ENCODE measurements at places on chromosomes 12 and 14.

DNA sequence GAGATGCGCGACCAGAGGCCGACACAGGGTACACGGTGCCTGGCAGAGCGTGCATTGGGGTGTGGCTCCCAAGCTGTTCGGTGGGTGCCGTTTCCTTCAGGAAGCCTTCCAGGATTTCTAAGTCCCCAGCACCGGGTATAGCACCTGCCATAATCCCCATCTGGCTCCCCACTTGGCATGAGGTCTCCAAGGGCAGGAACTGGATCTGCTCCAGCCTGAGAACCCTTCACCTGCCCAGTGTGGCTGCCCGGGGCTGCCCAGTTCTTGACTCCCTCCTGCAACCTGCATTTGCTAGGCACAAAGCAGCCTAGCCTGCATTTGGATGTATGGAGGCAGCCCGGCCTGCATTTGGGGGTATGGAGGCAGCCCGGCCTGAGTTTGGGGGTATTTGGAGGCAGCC, 69.7 kb downstream of the RFLNA start:
- no peak for DNase-seq

- no peak for DNase-seq
These were observed 79.0 kb downstream of the DCAF5 start for GRCh38 chr14:69073915-69074314.

- DNase-seq, result no peak
These were observed 349.7 kb downstream of the ATP23 start for GRCh38 chr12:58291106-58291505.

GRCh38 chr12:111244673-111245072, 124.2 kb downstream of the PHETA1 start:
- no peak for DNase-seq

DNA sequence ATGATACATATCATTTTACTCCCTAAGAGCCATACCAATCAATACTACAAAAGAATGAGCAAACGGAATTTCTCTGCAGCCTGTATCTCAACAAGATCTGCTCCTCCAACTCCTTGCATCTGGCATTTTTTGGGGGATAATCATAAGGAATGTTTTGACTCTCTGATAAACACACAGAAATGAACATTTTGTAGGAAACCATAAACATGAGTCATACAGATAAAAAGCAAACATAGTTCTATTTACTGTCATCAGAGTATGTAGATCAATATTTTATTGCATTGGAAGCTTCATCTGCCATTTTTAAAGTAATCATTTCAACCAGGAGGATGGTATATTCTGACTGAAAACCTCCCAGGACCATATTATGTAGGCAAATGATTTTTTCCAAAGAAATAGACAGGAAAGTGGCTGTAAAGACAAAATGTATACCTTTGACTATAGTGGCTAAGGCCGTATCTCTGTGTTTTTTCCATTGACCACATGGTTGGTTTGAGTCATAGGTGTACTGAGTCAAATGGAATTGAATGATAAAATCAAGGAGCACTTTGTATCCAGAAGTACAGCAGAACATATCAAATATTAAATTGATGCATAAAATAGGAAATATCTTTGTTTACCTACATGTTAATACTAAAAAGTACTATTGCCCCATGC, 32.4 kb upstream of the CD69 start:
- no peak for DNase-seq

- no peak for DNase-seq
These were observed 9.2 kb upstream of the SIVA1 start for GRCh38 chr14:104743461-104744380.

DNA sequence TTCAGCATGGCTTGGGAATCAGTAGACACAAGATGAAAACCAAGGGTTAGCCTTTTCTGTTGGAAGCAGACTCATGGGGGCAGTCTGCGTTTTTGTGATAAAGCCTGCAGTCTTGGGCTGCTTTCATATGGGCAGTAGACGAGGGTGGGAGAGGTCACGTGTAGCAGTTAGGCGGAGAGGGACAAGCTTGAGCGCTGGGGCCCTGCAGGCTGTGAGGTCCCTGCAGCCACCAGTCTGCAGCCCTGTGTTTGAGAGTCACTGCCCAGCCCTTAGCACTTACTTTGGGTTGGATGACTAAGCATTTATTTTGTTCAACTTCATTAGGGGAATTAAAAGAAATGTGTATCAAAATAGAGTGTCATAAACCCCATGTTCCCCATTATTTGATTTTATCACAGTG, 37.2 kb downstream of the EP400 start:
- no peak for DNase-seq

- no peak for DNase-seq
These were observed 87.8 kb upstream of the ATXN7L3B start for GRCh38 chr12:74449872-74450271.

DNA sequence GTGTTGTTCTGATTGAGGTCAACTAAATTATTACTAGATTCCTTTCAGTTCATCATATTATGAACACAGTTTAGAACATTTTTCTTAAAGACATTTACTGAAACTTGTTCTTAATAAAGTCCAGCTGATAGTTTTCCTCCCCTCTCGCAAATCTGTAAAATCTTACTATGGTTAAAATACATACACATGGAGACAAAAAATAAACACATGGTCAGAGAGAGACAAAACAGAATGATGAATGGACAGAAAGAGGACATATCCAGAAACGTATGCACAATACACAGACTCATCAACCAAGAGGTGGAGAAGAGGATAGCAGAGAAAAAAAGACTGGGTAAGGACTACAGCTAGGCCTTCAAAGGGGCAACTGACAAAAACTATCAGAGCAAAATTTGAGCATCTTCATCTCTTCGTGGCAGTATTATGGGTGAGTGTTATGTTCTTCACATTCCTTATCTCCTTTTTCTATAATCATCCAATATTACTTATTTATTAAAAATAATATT, 38.4 kb downstream of the EEA1 start:
- DNase-seq, result no peak

- no peak for DNase-seq
These were observed 4.9 kb downstream of the SH2B3 start for GRCh38 chr12:111410431-111411184.

- no peak for DNase-seq
These were observed 123.8 kb downstream of the GCH1 start for GRCh38 chr14:54778618-54779345.

GRCh38 chr12:92446083-92446460, 256.7 kb upstream of the PLEKHG7 start:
- no peak for DNase-seq

- DNase-seq, result peak; percentile 35
These were observed 7.4 kb upstream of the TMEM132C start for GRCh38 chr12:128259556-128260070.

DNA sequence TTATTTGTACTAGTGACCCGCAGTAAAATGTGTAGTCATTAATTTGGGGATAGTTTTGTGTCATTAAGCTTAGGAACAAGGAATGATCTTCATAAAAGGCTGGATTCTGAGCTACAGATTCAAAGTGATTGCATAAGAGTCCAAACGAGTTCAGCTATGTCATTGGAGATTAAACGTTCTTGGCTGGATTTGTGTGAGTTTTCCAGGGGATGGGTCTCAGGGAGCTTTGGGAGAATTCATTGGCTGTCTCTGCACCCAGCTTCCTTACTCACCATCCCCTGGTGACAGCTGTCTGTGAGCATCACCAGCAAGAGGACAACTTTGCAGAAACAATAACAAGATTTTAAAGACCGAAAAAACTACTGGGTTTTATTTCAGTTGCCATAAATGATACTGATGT, 130.4 kb downstream of the DAAM1 start:
- DNase-seq, result no peak

DNA sequence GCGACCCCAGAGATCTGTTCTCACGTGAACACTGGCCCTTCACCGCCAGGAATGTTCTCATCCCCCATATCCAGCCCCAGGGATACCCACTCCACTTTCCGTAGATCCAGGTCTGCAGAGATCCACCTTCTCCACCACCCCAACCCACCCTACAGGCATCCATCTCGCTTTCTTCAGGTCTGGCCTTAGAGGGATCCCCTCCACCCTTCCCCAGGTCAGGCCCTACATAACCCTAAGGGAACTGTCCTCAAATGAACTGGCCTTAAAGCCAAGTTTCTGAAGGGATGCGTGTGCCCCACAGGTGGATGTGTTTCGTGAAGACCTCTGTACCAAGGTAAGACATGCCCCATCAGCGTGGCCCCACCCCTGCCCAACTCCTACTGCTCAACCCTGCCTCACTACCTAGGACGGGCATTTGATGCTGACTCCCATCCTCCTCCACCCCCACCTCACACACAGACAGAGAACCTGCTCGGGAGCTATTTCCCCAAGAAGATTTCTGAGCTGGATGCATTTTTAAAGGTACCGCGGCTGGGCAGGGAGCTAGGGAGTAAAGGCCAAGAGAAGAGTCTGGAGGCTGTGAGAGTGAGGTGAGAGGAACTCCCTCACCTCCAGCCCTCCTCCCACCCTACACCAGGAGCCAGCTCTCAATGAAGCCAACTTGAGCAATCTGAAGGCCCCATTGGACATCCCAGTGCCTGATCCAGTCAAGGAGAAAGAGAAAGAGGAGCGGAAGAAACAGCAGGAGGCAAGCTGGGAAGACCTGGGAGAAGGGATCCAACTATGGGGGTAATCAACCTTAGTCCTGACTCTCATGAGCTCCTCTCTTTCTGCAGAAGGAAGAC, 912 bp downstream of the PSME1 start:
- no peak for DNase-seq

DNA sequence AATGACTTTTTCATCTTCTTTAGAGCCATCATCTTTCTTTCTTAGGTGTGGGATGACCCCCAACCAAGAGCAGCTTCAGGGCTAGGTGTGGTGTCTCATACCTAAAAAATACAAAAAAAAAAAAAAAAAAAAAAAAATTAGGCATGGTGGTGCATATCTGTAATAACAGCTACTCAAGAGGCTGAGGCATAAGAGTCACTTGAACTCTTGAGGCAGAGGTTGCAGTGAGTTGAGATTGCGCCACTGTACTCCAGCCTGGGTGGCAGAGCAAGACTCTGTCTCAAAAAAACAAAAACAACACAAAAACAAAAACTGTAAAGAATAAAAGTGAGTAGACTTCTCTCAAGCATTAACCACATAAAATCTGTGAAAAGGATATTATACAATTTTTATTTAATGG, 8.0 kb upstream of the ATF7IP start:
- no peak for DNase-seq

DNA sequence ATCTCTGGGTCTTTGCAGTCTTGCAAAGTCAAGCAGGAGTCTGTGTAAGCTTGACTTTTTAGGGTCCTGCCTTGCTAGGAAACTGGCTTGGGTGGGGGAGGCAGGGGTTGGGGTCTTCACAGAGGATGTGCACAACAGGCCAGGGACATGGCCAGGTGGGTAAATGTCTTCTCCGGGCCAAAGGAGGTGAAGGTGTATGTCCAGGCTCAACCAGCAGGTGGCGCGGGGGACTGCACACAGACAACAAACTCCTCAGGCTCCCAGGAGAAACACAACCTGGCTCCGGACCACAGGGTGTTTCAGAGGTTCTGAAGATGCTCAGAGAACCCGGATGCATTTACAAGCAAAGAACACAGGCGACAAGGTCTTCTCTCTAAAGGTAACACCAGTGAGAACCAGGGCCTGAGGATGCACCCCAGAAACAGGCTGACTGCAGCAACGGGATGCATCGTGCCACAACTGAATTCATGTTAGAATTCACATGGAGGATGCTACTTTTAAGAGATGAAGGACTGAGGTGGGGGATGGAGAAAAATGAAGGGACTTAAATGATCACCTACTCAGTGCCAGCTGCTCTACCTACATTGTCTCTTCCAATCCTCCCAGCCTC, 56.0 kb downstream of the PLEKHG3 start:
- peak; percentile 57 for DNase-seq

DNA sequence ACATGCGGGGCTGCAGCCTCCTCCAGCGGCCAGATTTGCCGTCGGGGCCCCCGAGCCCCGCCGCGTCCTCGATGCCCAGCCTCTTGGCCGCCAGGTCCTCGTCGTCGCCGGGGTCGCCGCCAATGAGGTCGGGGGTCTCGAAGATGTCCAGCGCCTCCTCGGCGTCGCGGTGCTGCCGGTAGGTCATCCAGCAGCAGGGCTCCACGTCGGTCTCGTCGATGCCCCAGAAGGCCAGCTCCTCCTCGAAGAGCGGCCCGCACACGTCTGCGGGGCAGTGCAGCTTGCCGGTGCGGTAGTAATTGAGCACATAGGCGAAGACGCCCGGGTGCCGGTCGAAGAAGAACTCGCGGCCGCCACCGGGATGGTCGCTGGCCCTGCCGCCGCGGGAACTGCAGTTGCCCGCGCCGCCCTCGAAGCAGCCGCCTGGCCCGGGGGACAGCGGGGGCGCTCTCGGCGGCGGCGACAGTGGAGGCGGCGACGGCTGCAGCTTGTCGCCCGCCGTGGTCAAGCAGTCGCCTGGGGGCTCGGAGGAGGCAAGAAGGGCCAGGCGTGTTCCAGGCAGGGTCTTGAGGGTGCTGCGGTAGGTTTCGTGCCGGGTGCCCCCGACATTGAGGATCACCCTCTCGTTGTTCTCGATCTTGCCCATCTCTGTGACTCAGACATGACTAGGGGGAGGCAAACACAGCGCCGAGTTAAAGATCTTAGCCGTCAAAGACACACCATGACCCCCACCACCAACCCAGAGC, 2.1 kb downstream of the KCNC2 start:
- no peak for DNase-seq

- no peak for DNase-seq
These were observed 217.4 kb downstream of the SLC41A2 start for GRCh38 chr12:104740668-104741067.

- no peak for DNase-seq
These were observed 108.7 kb downstream of the PTGER2 start for GRCh38 chr14:52422650-52423356.

GRCh38 chr12:76030341-76031080, 1.1 kb downstream of the PHLDA1 start:
- DNase-seq, result peak; percentile 26

DNA sequence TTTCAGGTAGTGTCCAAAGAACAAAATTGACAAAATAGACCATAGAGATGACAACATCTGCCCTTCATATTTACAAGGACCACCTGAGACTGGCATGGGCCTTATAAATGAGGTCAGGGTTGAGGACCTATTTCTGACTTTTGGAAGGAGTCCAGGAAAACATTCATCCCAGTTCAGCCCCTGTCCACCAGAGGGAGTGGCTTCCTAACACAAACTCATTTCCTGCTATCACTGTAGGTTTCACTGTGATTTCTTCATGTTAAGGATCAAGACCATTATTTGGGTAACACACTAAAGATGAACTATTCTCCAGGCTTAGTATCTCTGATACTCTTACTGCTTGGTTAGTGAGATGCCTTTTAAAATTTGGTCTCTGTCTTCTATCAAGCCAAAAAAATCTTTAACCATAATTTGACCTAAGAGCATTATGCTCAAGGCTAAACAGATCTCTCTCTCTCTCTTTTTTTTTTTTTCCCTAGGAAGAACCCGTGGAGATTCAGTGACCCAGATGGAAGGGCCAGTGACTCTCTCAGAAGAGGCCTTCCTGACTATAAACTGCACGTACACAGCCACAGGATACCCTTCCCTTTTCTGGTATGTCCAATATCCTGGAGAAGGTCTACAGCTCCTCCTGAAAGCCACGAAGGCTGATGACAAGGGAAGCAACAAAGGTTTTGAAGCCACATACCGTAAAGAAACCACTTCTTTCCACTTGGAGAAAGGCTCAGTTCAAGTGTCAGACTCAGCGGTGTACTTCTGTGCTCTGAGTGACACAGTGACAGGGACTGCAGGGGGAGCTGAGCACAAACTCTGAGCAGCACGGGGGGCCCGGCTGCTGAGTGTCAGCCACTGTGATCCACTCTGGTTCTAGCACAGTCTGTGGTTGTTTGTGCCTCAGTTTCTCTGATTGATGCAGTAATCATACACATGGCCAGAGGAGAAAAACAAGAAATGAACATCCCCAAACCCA, 267.6 kb upstream of the OR4E1 start:
- DNase-seq, result no peak
